Activated CD8-positive, alpha-beta memory T cell treated with anti-CD3 and anti-CD28 coated beads for 36 hours (primary cell): ENCODE measurements at places on chromosomes 3 and 15. TPM values are rescaled to one million over a fixed set of nuclear protein-coding genes. Genes with fewer than 3 reads are reported as not detected.

The CCR3 gene
- not detected for total RNA-seq

The ZMYND10 gene
- total RNA-seq, result 1.6 TPM

The ATP13A5 gene
- total RNA-seq, result not detected

The SI gene
- not detected for total RNA-seq

The CPNE9 gene
- 0.10 TPM for total RNA-seq

The DHFR2 gene
- 8.1 TPM for total RNA-seq
